ENCODE measurements at places on chromosomes 12 and 14. TPM values are rescaled to one million over a fixed set of nuclear protein-coding genes. Genes with fewer than 3 reads are reported as not detected.

CLEC1B gene
- polyA plus RNA-seq, result not detected

AP5M1 gene
- 18.3 TPM for polyA plus RNA-seq

GRCh38 chr14:101173698-101174521 is 270.4 kb upstream of the RTL1 start:
- DNase-seq, result no peak

GRCh38 chr14:66041582-66041981 is 444.6 kb upstream of the CCDC196 start:
- no peak for DNase-seq

GRCh38 chr12:29226616-29227015 is 77.5 kb downstream of the FAR2 start:
- DNase-seq, result no peak

- peak; percentile 16 for DNase-seq
These were observed 1.1 kb upstream of the ATP23 start for GRCh38 chr12:57940052-57940914.

DNA sequence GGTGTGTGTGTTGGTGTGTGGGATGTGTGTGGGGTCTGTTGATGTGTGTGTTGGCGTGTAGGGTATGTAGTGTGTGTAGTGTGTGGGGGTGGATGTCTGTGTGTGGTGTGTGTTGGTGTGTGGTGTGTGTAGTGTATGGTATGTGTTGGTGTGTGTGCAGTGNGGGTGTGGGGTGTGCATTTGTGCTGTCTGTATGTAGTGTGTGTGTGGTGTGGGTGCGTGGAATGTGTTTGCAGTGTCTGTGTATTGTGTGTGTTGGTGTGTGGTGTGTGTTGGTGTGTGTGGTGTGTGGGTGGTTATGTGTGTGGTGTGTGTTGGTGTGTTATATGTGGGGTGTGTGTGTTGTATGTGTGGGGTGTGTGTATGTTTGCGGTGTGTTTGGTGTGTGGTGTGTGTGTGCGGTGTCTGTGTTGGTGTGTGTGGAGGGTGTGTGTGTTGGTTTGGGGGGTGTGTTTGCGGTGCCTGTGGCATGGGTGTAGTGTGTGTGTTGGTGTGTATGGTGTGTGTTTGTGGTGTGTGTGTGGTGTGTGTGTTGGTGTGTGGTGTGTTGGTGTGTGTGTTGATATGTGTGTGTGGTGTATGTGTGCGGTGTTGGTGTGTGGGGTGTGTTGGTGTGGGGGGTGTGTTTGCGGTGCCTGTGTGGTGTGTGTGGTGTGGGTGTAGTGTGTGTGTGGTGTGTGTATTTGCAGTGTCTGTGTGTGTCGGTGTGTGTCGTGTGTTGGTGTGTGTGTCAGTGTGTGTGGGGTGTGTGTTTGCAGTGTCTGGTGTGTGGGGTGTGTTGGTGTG is 14.7 kb downstream of the MLXIP start:
- no peak for DNase-seq

DNA sequence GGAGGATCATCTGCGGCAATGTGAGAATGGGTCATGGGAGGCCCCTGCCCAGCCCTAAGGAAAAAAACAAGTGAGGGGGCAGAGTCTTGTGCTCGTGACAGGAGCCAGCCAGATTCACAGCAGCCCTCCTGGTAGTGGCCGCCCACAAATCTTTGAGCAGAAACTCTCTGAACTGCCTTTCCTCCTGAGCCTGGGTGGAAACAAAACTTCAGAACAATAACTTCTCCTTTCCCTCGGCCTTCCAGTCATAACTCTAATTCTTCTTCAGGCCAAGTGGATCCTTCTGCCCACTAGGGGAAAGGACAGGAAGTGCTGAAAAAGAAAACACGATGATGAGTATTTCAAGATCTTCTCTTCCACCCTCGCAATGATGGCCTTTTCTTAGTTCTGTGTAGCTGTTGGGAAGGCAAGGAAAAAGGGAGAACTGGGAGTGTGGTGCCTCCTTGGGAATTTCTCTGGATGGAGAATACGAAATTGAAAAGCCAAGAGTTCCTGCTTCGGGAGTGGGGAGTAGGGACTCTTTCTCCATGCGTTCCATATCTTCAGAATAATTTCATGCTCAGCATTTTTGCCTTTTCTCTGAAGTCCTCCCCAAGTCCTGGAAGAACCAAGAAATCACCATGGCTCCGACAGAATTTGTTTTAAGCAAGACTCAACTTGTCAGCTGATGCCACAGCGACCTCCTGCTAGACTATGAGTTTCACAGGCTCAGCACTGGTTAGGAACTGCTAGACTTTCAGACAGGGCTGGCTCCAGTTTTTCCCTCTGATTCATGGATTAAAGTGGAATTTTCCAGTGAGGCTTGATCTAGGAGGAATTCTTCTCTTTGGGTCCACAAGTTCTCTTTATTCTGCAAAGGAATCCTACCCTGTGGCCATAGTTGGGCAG is 188.9 kb downstream of the CAND1 start:
- DNase-seq, result no peak

GSG1 gene
- polyA plus RNA-seq, result 0.34 TPM

DNA sequence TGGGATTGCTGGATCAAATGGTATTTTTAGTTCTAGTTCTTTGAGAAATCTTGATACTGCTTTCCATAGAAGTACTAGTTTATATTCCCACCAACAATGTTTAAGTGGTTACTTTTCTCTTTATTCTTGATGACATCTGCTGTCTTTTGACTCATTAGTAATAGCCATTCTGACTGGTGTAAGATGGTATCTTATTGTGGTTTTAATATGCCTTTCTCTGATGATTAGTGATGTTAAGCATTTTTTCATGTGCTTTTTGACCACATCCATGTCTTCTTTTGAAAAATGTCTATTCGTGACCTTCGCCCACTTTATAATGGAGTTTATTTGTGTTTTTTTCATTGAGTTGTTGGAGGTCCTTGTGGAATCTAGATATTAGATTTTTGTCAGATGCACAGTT is 865.7 kb downstream of the SLC6A15 start:
- no peak for DNase-seq

DNA sequence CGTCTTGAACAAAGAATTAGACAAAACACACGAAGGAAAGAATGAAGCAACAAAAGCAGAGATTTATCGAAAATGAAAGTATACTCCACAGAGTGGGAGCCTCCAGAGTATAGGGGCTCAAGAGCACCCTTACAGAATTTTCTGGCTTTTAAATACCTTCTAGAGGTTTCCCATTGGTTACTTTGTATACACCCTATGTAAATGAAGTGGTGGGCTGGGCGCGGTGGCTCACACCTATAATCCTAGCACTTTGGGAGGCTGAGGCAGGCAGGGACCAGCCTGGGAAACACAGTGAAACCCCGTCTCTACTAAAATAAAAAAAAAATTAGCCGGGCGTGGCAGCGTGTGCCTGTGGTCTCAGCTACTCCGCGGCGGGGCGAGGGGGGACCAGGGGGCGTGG is 13.1 kb upstream of the DNM1L start:
- DNase-seq, result no peak

DNA sequence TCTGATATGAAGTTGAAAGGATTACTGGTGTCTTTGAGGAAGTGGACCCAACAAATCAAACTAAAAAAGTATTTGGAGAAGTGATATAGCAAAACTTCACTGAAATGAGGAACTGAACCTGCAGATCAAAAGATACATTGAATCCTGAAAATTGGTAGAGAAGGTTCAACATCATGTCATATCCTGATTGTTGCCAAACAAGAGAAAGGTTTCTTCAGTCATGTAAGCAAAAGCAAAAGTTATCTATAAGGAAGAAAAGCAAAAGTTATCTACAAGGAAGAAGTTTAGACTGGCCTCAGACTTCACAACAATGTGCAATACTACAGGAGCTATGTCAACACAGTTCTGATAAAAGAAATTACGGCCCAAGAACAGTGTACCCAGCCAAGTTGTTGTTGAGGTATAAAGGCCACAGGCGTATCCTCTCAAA is 142.7 kb downstream of the RAD51B start:
- no peak for DNase-seq

- DNase-seq, result peak; percentile 85
These were observed 12.4 kb downstream of the CALM1 start for GRCh38 chr14:90409209-90409730.

- DNase-seq, result no peak
These were observed 38.2 kb upstream of the INF2 start for GRCh38 chr14:104650981-104651875.

DNA sequence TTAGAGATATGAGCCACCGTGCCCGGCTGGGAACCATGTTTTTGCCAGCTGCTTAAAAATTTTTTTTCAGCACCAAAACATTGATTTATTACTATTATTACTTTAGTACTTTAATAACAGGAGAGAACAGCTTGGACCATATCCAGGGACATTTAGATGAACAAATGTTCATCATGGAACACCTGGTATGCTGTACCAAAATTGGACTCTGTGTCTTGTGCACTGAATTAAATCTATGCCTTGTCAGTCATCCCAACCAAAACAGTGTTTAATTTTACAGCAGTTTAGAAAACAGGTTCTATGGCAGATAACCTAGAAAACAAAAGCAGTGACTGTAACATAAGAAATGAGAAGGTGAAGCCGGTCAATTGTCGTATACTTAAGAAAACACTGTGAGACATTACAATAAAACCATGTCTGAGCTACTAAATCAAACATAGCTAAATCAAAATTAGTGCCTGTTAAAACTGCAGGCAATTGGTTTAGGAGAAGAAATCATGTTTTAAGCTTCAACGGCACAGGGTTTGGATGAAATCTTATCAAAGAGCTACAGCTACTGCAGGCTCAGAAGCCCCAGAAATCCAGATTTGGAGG is 58.2 kb upstream of the PYGL start:
- DNase-seq, result peak; percentile 51

- no peak for DNase-seq
These were observed 36.5 kb downstream of the ACADS start for GRCh38 chr12:120762086-120762485.

DNA sequence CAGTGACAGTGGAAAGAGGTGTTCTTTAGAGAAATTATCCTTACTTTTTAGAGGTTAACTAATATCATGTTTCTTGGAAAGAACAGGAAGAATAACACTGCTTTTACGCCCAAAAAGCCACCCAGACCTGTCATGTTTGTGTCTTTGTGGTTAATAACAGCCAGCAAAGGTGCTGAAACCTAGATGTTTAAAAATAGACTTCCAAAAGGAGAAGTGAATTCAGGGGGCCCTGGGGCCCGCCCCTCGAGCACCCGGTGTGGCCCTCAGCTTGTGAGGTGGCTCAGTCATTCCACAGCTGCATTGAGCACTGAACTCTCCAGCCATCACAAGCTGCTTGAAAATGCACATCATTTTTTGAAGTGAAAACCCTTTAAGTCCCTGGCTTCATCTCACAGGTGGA is 20.8 kb upstream of the AMN start:
- DNase-seq, result no peak

DNA sequence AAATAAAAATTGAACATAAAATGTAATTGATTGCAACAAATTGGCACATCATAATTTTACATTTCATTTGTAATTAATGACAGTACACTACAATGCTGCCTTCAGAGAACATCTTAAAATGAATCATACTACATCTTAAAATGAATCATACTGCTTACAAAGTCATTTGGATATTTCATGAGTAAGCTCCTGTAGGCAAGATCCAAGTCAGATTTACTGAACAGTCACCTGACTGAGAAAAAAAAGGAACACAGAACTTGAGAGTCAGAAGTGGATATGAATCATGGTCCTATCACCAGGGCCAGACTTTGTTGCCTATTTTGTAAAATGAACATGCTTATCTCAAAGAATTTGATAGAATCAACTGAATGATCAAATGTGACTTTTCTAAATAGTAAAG is 32.7 kb upstream of the FBLN5 start:
- DNase-seq, result no peak

DNM1L gene
- 30.5 TPM for polyA plus RNA-seq

DNA sequence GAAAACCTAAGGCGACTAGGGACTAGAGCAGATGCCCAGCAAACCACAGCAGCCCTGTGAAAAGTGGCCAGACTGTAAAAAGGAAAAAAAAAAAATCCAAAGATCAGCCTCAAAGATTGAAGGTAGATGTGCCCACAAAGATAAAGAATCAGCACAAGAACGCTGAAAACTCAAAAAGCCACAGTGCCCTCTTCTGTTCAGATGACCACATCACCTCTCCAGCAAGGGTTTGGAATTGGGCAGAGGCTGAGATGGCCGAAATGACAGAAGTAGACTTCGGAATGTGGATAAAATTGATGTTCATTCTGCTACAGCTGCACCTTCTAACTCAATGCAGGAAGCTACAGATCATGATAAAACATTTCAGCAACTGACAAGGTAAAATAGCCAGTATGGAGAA is 154.4 kb downstream of the GPHN start:
- no peak for DNase-seq

DNA sequence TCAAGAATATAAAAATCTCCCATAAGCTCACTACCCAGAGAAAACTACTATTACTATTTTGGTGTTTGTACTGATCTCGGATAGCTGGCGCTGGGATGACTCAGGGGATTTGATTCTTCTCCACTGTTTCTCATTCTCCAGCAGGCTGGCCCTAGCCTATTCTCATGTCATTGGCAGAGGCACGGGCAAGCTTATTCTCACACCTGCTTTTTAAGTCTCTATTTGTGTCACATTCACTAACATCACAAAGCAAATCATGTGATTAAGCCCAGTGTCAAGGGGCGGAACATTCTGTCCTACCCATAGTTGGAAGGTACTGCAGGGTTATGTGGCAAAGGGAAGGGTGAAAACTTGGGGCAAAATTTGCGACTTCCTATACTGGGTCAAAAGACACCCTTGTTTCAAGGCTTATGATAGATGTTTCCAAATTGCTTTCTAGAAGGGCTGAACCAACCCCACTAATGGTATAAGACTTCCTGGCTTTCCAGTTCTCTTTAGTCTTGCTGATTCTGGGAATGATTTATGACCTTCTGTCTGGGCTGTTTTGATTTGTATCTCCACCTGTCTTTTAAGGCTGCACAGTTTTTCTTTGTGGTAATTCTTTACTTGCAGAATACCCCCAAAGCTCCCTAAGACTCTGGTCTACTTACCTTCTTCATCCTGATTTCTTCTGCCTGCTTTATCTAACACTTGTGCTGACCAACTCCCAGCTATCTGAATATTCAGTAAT is 406.4 kb downstream of the NRXN3 start:
- DNase-seq, result no peak

GRCh38 chr12:102690253-102690652 is 209.9 kb upstream of the IGF1 start:
- DNase-seq, result no peak

DNA sequence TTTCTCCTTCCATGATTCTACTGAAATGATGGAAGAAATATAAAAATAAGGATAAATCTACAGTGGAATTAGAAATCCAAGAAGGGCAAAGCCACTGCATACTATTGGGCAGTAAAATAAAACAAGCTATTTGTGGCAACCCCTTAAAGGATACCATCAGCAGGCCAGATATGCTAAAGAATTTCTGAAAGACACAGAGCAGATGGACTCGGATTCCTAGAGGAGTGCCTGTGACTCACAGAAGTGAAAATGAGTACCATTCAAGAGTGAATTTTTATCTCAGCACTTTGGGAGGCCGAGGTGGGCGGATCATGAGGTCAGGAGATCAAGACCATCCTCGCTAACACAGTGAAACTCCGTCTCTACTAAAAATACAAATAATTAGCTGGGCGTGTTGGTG is 318.1 kb downstream of the LRIG3 start:
- DNase-seq, result no peak

- no peak for DNase-seq
These were observed 12.1 kb upstream of the ATP23 start for GRCh38 chr12:57929092-57929830.

Data from kidney (tissue), 22 donors.